ENCODE measurements at places on chromosomes 7 and 10.

GRCh38 chr10:80167471-80168161 lies 35.1 kb downstream of the PLAC9 start:
- no peak for DNase-seq

DNA sequence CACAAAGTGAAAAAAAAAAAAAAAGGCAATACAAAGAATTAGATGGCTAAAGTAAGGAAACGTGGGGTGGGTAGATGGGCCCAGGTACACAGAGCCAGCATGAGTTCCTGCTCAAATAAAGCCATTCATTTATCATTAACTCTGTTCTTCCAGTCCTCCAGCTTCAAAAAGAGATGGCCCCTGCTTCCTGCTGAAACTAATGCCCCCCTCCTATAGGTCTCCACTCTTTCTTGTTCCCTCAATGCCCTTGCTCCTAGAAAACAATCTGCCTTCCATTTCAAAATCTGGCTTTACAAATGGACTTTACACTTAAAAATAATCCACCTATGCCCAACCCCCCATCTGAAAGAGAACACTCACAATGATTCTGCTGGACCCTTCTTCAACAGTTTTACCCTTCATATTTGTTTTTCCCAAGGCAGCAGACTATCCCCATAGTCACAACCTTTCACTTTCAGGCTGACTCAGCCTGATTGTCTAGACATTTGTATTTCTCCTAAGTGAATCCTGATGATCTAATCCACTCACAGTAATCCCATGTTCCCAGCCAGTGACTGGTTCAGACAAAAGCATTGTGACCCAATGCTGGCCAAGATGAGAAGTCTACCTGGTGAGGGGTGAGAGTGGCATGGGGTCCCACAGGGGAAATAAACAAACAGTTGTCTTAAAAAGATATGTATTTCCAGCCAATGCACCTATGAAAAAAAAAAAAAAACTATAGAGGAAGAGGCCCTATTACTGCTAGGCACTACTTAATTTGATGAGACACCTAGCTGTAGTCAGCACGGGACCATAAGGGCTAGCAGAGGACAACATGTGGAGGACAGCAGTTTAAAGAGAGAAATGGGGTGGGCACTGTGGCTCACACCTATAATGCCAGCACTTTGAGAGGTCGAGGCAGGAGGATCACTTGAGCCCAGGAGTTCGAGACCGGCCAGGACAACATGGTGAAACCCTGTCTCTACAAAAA lies 74.6 kb upstream of the GRID1 start:
- peak; percentile 3 for DNase-seq

- no peak for DNase-seq
Observed at GRCh38 chr10:62056219-62056618, 154.7 kb downstream of the ARID5B start.

DNA sequence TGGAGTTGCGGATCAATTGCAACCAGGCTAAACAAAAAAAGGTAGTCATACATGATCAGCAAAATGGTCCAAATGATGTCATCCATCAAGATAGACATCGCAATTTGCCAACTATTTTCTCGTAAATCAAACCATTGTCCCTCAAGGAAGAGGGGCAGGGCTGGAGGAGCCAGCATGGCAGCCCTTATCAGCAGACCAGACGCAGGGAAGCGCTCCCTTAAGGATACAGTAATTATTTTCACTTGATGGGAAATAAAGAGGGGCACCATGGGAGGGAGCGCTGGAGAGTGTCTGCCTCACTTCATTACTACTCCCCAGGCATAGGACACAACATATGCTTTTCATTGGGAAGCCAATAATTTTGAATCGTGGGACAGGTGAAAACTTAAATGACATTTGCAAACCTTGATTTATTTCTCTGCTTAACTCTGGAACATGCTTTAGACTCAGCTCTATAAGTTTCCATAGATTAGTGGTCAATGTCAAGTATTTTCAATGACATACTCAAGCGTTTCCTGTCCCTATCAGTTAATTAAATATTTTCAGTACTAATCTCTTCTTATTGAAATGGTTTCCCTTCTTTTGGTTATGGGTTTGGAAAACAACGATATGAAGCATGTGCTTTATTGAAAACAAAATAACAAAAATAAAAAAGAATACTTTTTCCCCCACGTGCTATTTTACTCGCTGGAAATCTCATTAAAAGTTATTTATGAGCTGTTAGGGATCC lies 202.4 kb upstream of the HABP2 start:
- DNase-seq, result no peak

GRCh38 chr10:47022311-47023131 lies 111.3 kb downstream of the PTPN20 start:
- no peak for DNase-seq

- peak; percentile 52 for DNase-seq
Observed at GRCh38 chr10:77873536-77874380, 52.8 kb downstream of the DLG5 start.

- DNase-seq, result no peak
Observed at GRCh38 chr7:155965010-155965409, 152.7 kb upstream of the SHH start.

- no peak for DNase-seq
Observed at GRCh38 chr7:55488804-55489340, 83.4 kb downstream of the VOPP1 start.

GRCh38 chr7:77897004-77897547 lies 98.5 kb downstream of the PHTF2 start:
- no peak for DNase-seq

DNA sequence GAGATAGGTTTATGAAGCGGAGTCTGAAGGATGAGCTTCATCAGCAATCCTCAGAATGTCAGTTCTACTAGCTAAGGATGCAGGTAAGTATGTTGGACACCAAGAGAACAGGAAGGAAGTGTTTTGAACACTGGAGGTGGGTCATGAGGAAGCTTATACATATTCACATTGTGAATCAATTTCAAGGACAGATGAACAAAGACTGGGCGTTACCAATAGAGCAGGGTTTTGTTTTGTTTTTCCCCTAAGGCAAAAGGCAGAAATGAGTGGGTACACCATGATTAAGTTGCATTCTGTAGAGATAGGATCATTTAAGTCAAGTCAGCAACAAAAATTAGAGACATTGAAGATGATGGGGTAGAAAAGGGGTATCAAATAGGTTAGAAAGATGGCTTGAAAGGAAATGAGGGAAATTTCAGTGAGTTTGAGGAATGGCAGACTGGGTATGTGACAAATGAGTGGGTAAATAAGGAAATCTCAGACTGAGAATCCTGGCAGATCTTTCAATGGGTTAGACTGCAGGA lies 51.7 kb downstream of the MEST start:
- no peak for DNase-seq

DNA sequence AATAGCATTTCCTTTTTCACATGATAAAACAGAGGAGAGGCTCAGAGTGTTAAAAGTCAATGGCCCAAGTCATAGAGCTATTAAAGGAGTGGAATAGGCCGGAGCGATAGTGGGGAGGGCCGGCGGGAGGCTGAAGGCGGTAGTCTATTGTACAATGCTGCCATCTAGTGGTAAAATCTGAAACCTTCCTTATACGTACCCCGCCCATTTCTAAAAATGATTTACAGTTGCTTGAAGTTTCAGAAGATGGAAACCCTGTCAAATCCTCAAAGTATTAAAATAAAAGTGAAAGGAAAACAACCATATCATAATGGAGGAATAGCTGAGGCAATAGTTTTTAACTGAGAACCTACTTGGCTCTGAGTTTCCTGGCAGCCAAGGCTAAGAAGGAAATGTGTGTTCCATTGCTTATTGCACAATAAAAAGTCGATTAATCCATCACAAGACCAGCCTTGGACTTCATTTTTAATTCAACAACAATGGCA lies 209.1 kb downstream of the CCSER2 start:
- DNase-seq, result peak; percentile 41

DNA sequence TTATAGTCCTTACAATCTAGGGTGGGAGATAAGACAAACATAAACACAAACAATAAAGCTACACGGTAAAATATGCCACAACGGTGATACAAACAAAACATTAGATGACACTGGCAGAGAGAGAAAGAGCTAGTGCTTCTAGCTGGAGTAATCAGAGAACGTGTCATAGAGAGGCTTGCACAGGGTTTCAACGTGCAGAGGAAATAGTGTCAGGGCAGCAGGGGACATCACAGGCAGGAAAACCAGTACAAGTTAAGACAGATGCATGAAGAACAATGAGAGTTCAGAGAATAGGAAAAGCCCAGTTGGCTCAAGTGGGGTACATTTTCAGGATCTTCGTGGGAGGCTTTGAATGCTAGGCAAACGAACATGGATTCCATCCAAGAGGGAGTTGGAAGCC lies 91.4 kb downstream of the ZNF438 start:
- no peak for DNase-seq

DNA sequence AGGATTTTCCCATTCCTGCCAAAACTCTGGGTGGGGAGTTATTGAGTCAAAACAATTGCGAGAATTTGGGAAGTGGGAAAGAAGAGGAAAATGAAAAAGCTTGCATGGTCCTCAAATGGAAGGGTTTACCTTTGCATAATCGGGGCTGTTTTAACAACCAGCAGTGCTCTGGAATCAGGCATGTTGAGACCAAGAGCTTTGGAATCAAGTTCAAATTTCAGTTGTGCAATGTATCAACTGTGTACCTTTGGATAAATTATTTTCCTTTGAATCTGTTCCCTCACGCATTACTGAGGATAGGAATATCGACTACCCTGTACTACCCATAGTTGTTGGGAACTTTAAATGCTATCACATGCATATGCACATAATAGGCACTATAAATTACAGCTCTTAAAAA lies 205.5 kb downstream of the JCAD start:
- no peak for DNase-seq

DNA sequence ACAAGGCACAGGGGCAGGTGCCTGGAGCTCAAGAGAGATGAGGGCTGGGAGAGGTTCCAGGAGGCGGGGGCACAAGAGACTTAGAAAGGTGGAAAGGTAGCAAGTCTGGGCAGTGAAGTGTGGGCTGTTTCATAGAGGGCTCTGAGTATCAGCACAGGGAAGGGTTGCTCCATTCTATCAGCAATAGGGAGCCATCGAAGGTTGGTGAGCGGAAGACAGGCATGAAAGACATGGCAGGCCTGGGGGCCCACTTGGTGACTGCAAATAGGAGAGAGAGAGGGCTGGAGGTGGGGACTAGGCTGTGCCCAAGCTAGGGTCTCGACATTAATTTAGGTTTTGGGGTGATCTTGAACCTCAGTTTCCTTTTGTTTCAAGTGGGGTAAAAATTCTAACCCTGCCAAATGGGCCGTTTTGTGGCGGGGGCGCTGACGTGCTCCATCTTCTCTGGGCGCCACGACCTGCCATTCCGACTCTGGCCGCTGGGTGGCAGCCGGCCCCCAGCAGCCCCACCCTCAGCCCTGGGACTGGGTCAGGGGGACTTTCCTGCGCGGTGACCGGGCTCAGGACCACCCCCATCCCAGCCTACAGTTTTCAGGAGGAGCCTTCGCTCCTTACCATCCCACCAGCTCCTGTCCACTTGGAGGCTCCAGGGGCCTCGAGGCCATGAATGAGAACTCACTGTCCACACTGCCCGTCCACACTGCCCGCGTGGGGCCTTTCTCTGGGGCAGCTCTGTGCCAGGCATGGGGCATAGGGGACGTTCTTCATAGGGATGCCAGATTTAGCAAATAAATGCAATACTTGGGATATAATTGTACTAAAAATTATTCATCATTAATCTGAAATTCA lies 37.2 kb upstream of the PCBD1 start:
- DNase-seq, result no peak

DNA sequence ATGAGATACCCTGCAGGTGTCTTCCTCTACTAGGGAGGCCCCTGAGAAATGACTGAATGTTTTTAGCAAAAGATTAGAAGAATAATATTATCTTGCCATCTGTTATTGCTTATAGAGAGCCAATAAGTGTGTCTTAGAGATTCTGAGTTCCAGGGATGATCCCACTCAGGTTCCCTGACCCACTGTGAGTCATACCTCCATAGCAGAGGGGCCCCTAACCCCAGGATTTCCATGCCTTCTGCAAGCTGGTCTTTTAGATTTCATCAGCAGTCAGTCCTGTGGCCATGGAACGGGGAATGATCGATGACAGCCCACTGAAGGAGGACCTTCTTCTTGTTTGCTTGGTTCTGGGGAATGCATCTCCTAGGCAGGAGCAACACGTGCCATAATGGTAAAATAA lies 333.4 kb downstream of the KCNMA1 start:
- DNase-seq, result no peak

GRCh38 chr7:44380831-44381493 lies 55.6 kb upstream of the CAMK2B start:
- no peak for DNase-seq

DNA sequence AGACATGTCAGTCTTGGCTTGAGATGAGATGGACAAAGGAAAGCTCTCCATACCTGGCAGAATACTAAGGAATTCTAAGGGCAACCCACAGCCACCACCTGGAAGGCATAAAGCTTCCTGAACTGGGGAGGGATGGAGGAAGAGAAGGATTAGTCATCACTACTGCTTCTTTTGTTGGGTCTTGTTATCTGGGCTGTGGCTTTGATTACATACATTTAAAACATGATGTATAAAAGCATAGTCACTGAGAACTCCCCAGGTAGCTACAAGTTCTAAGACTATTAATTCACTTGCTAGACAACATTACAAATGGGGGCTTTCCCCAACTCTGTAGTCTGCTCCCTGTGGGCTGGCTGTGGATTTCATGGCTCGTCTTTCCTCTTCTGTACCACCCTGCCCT lies 58.2 kb downstream of the RBM33 start:
- no peak for DNase-seq

DNA sequence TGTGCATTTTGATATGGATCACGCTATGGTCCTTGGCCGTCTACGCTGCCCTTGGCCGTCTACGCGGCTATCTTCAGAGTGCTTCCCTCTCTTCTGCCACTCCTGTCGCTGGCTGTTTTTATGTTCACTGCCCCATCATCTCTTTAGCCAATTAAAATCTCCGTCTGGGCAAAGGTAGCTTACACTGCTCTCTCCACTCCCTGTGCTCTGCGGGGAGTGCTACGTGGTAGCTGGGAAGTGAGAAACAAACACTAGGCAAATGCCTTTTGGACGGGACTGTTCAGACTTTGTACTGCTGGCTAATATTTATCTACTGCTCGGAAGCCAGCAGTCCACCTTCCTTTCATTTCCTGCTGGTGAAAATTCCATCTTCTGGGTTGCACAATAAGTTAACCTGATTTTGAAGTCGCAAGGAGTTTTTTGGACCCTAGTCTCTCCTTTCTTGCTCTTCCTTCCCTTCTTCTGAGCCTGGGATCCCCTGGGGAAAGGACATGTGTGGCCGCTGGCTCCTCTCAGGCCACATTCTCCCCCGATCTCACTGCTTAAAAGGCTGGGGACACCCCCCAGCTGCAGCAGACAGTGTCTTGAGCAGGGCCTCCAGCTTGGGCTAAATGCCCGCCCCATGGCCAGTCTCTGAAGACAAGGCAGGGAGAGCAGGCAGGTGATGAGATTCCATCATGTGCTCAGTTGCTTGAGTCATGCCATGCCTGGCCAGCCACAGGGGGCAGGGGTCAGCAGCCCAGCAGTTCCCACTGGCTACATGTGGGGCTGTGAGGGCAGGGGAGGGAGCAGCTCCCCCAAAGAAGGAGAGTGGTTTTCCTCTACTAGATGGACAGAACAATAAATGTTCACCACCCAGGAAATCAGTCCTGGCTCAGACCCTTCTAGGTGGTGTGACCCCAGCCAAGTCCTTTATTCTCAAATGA lies 25.5 kb upstream of the RBM33 start:
- no peak for DNase-seq

- no peak for DNase-seq
Observed at GRCh38 chr10:63437116-63437949, 28.4 kb downstream of the JMJD1C start.

- no peak for DNase-seq
Observed at GRCh38 chr7:4706384-4707216, 24.5 kb downstream of the FOXK1 start.

Measured in fibroblast of gingiva (primary cell).